ENCODE measurements at places on chromosomes 5 and 9.

GRCh38 chr5:148191010-148191409 is 11.8 kb upstream of the SPINK6 start:
- DNase-seq, result no peak

- no peak for DNase-seq
These were observed 157.0 kb upstream of the RAI14 start for GRCh38 chr5:34499001-34499734.

- no peak for DNase-seq
These were observed 32.5 kb downstream of the JAKMIP2 start for GRCh38 chr5:147750065-147750464.

DNA sequence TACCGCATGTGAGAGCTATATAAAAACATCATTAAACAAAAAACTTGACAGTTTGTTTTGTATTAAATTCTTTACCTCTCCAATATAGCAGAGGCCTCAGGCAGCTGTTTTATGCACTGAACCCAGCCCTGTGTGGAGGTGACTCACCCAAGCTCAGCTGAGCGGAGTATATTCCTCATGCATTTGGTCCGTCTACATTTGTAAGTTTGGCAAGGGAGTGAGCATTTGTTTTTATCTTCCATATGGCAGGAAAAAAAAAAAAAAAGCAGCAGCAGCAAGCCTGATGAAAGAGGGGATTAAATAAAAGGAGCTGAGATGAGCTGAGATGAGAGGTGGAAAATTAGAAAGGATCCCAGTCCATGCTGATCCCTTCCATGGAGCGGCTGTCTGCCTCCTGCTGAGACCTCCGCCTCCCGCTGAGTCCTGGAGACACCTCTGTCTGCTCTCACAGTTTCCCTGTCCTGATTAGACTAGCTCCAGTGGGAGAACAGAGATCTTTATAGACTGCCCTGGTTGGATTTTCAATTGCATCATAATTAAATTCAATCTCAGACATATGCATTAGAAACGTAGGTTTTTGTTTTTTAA is 112.0 kb upstream of the CTNND2 start:
- DNase-seq, result no peak

GRCh38 chr5:34586117-34586885 is 69.8 kb upstream of the RAI14 start:
- peak; percentile 51 for DNase-seq

- DNase-seq, result no peak
These were observed 181.7 kb downstream of the ELAVL2 start for GRCh38 chr9:23644326-23644725.

GRCh38 chr9:87678650-87679355 is 47.1 kb upstream of the CTSL start:
- DNase-seq, result peak; percentile 79

GRCh38 chr9:249025-249424 is 34.4 kb downstream of the DOCK8 start:
- DNase-seq, result no peak

GRCh38 chr5:144189800-144190429 is 19.2 kb downstream of the KCTD16 start:
- no peak for DNase-seq

DNA sequence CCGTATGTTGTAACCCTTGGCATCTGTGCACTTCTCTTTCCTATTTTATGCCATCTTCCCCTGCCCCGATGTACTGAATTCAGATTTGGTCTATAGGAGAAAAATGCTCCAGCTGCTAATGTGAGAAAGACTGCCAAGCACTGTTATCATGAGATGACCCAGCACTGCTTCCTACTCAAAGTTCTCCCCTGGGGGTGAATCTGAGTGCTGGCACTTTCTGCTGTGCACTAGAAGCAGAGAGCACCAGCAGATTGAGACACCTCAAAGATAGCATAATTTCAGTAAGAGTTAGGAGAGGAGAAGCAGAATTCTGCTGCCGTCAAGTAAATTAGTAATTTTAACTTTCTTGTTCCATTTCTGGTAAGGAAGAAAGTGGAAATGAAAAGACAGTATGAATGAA is 92.8 kb upstream of the ACOT12 start:
- DNase-seq, result peak; percentile 7

DNA sequence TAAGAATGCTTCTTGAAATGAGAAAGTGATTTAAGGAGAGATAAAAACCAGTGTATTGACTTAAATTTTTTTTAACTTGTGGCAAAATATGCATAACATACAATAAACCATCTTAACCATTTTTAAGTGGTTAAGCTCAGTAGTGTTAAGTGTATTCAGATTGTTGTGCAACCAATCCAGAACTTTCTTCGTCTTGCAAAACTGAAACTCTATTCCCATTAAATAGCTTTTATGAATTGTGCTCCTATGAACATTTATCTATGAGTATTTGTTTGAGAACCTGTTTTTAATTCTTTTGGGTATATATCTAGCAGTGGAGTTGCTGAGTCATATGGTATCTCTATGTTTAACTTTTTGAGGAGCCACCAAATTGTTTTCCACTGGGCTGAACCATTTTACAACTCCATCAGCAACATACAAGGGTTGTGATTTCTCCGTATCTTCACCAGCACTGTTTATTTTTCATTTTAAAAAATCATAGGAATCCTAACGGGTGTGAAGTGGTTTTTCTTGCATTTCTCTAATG is 76.6 kb upstream of the ACTBL2 start:
- no peak for DNase-seq

DNA sequence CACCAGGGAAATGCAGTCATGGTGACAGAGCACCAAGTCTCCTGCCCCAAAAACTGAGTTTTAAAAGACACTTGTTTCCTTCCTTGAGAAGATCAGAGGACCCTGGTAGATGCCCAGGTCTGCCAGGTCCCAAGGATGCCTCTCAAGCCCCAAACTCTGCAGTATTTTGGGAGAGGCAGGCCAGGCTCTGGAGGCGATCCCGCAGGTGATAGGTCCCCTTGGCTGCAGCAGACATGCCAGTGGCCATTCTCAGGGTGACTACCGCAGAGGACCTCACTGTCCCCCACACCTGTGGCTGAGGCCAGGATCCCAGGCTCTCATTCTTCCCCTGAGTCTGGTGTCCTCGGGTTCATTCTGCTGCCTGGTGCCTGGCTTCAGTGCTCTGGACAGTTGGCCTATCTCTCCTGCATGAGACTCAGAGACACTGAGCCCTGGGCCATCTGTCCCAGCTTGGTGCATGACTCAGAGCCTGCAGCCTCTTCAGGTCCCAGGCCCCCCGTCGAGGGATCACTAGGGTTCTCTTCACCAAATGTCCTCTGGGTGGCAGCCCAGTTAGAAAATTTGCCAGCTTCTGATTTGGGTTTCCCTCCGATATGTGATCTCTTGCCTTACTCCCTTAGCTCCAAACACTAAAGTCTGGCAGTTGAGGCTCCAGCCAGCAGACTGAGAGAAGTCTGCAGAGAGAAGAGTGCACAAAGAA is 59.7 kb upstream of the GARNL3 start:
- no peak for DNase-seq

DNA sequence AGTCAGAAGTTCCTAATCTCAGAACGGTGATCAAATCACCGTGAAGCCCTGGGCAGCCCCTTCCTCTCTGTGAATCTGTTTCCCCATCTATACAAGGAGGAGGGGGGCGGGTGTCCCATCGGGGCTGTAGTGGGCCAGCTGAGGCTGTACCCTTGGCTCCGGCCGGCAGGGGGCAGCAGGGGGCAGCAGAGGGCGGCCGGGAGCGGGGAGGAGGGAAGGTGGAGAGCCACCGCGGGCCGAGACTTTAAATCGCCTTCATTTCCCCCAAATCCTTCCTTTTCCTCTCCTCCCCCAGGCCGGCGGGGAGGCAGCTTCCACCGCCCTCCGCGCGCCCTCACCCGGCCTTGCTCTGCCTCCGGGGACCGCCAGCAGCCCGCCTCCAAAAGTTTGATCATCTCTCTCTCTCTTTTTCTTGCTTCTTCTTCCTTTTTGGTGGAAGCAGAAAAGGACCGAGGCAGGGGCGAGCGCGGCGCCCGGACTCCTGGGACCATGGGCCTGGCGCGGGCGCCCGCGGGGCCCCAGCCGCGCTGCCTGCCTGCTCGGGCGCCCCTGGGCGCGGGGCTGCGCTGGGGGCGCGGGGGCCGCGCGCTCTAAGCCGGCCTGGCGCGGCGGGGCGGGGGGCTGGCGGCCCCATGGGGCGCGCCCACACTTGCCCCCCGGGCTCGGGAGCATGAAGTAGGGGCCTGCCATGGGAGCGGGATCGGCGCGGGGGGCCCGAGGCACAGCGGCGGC is at the start of gene COL27A1:
Gene COL27A1, plus strand, starts transcription at position 275 of the 732 bp plus-strand sequence. Its CDS starts 414 bp downstream, at position 689.
- peak; percentile 66 for DNase-seq

- DNase-seq, result no peak
These were observed 92.5 kb downstream of the HTR4 start for GRCh38 chr5:148561801-148562311.

GRCh38 chr5:4387290-4387689 is 752.8 kb upstream of the ADAMTS16 start:
- DNase-seq, result no peak

- no peak for DNase-seq
These were observed 20.2 kb downstream of the ZNF474 start for GRCh38 chr5:122149321-122150090.

GRCh38 chr5:148909040-148909439 is 82.6 kb downstream of the ADRB2 start:
- no peak for DNase-seq

DNA sequence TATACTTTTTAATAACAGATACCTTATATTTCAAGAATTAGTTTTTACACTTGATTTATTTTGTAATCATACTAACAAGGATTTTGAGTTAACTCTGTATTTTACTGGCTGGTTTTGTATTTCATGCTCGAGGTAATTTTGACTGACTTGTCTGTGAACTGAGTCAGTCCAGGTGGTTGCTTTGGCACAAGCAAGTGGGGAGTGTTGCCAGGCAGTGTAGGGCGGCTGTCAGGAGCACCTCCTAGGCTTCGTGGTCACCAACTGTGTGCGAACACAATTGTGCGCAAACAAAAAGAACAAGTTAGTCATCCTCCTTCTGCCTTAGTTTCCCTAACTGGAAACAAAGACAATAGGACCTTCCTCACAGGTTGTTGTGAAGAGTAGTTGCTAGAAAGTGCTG is 286.3 kb downstream of the ADGRV1 start:
- DNase-seq, result no peak

DNA sequence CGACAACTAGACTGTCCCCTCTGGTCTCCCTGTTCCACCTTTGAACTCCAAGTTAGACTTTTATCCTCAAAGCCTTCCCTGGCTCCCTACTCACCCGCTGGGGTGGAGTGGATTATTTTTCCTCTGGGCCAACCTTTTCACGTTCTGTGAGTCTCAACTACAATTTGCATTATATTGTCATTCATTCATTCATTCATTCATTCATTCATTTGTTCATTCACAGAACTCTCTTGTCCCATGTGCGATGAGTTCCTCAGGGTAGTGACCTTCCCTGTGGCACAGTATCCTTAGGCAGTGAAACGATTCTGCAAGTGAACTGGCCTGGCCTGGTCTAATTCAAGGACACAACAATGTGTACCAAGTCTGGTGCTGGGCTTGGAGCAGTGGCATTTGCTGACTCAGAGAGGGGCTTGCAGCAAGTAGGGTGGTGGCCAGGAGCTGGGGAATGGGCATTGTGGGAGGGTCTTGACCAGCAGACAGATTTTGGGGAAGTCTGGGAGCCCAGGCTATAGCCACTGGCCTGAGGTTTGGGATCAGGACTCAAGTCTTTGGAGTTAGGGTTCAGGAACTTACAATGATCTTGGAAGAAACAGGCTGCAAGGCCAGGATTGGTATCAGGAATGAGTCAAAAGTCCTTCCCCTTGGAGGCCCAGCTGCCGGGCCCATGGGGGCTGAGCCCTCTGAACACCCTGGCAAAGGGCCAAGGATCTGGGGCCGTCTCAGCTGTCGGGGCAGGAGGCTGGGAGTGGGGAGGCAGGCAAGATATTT is 37.2 kb upstream of the COL15A1 start:
- no peak for DNase-seq

GRCh38 chr5:33306758-33307157 is 134.0 kb upstream of the TARS1 start:
- DNase-seq, result no peak

DNA sequence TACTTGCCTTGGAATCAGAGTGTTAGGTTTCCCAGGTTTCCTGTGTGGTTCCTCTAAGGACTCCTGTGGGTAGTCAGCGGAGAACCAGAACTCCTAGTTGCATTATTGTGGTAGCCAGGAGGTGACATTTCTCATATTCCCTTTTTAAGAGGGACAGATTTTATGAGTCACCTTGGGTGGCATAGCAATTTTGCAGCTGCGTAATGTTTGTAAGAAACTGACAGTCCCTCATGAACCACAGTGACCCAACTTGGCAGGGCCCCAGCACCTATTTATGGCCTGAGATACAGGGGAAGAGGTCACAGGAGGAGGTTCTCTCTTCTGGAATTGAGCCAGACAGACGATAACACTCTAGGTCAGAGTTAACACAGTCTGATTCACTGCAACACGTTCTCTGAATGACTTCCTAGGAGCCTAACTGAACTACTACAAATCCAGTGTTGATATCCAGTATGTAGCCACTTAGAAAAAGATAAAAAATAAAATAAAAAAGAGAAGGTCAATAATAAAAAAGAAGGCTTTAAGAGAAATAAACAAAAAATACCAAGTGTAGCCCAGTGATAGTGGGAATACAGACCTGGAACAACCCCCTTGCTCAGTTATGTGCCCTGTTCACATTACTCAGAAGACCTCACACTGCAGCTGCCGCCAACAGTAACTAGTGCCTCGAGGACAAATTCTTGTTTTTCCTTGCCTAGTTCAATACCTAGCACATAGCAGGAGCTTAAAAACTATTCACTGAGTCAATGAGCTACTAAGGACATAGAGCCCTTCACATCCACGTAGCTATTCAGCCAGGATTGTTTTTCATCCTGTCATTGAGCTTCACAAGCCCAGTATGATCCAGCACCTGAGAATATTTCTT is 50.7 kb upstream of the VLDLR start:
- peak; percentile 62 for DNase-seq

- DNase-seq, result no peak
These were observed 6.9 kb downstream of the RHOBTB3 start for GRCh38 chr5:95738072-95738471.

- DNase-seq, result no peak
These were observed 24.2 kb downstream of the NEK6 start for GRCh38 chr9:124281931-124282371.

Measured in NCI-H460 (cell line).